ENCODE measurements at places on chromosomes 13 and 19.

DNA sequence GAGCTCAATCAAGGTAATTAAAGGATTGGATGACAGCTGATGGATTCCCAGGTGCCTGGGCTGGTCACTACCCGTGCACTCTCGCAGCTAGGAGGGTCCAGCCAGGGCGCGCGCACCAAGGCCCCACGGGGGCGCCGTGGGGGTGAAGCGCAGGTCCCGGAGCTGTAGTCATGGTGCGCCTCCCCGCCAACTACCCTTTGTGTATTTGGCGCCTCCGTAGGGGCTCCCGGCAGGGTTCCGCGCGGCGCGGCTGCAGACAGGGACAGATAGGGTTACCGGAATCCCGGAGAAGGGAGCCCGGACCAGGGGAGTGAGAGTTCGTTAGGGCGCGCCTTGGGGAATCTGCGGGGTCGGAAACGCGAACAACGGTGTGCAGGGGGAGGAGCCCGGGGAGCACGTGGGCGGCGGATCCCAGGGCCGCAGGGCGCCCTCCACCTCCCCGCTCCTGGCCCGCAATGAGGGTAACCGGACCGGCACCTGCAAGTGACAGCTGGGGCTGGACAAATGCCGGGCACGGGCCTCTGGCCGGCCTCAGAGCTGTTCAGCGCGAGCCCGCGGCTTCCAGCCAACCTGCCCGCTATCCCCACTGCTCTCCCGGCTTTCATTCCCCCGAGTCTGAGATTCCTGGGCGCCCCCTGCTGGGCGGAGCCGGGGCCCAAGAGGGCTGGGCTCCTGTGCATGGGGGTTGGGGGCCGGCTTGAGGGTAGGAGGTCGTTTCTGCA is 3.4 kb upstream of the PRAM1 start:
- peak; percentile 83 for DNase-seq

GRCh38 chr19:29942404-29943261 is 594 bp downstream of the URI1 start:
- peak; percentile 59 for DNase-seq

GRCh38 chr13:76160506-76160905 is 524.4 kb downstream of the LMO7 start:
- DNase-seq = no peak

DNA sequence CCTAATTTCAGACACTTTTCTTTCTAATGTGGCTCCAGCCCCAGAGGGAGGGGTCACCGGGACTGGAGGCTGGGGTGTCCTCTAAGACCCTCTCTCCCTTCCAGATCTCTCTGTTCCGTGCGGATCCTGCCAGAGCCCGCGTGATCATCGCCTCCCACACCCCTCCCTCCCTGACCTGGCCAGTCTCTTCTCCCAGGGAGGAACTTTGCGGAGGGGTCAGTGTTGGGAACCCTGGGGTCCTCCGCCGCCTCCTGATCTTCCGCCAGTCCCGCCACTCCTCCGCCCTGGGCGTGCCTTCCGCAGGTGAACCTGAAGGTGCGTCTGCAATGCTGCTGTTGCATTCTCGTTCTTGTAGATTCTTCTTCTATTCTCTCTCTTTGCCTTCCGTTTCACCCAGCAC is 9.1 kb downstream of the SOX21 start:
- peak; percentile 53 for DNase-seq

DNA sequence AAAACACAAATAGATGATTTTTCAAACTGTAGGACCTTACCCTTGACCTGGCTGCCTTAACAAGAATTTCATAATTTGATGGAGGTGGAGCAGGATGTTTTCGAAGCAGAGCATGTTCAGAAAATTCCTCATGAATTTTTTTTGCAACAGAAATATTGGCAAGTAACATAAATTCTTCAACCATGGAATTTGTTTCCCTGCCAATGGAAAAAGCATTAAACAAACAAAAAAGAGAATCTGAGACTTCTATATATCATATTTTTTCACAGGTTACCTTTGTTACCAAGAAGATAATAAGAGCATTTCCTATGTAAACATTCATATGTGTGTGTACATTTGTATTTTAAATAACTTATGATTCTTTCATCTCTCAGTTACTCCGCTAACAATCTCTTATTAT is 18.3 kb downstream of the DIS3 start:
- DNase-seq = no peak

All from H9 (cell line).